ENCODE measurements at places on chromosomes 1 and 21.

GRCh38 chr1:161921990-161922389 is 101.7 kb downstream of the OLFML2B start:
- DNase-seq: no peak

DNA sequence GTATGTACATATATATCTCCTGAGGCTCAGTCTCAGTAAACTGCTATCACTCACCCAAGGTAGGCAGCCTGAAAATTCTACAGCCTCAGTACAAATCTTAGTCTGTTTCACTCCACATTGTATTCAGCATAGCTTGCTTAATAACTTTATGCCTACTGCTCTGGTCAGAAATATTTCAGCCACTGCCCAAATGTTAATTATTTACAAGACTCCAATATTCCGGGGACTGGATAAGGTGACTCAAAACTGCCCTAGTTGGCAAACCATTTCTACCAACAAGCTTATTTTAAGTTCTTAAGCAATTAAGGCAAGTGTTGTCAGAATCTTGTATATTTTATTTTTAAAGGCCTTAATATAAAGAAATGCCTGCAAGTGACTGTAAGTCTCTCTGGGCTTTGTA is 114.8 kb downstream of the LRRIQ3 start:
- no peak for DNase-seq

GRCh38 chr1:21262293-21263051 is 27.8 kb downstream of the ECE1 start:
- no peak for DNase-seq

- DNase-seq: no peak
Measured at GRCh38 chr21:23026878-23027277, 2028.7 kb downstream of the NCAM2 start.

GRCh38 chr1:183877053-183877720 is 72.3 kb downstream of the RGL1 start:
- DNase-seq: no peak

DNA sequence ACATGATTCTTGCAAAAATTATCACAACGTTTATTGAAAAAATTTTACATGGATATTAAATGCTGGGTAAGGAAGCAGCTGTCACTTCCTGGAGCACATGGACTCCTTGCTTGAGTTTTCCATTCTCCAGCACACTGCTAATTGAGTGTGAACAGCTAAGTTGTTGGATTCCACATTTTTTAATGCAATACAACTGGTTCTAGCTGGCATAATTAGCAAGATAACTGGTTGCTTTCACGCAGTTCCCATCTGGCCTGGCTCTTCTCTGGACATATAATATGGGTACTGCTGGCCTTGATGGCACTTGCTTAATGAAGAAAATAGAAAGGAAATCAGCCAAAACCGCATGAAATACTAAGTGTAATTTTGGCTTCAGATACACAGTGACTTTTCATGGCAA is 26.6 kb downstream of the RGS21 start:
- no peak for DNase-seq

Measured in stimulated activated CD4-positive, alpha-beta T cell treated with anti-CD3 and anti-CD28 coated beads, Interleukin-2, amount 100 ng/mL, for 48 hours (primary cell).